ENCODE measurements at places on chromosomes 2 and 18. TPM values are rescaled to one million over a fixed set of nuclear protein-coding genes. Genes with fewer than 3 reads are reported as not detected.

Gene RNF144A
- 62.9 TPM for polyA plus RNA-seq

Gene LCT
- polyA plus RNA-seq = 0.03 TPM

Gene RAB6D
- 1.7 TPM for polyA plus RNA-seq

Gene SERPINB13
- not detected for polyA plus RNA-seq

Gene PTH2R
- polyA plus RNA-seq = 62.4 TPM

Gene PCARE
- polyA plus RNA-seq = 0.43 TPM

Gene SLC4A5
- polyA plus RNA-seq = 3.7 TPM

Gene TTN
- polyA plus RNA-seq = 1.2 TPM

Gene GRHL1
- 7.2 TPM for polyA plus RNA-seq

Gene CFC1
- not detected for polyA plus RNA-seq

Gene TACR1
- polyA plus RNA-seq = 2.9 TPM

Gene RUFY4
- polyA plus RNA-seq = 0.32 TPM

Gene RAPH1
- 17.8 TPM for polyA plus RNA-seq

Gene KCNIP3
- polyA plus RNA-seq = 17.7 TPM

Gene KCNK3
- polyA plus RNA-seq = 1.1 TPM
